ENCODE measurements at places on chromosomes 3 and 15.

GRCh38 chr3:176714034-176714433, 483.2 kb downstream of the TBL1XR1 start:
- no peak for DNase-seq

DNA sequence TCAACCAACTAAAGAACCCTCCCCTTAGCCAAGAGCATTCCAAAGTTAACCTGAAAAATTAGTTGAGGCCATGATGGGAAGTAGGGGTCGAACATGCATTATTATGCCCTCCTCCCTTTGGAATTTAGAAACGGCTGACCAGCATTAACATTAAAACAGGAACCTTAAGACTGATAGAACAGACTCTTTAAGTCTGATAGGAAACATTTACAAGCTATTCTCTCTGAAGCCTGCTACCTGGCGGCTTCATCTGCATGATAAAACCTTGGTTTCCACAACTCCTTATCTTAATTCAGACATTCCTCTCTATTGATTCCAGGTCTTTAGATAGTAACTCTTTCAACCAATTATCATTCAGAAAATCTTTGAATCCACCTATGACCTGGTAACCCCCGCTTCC, 331.0 kb downstream of the CGGBP1 start:
- no peak for DNase-seq

GRCh38 chr3:160784853-160785252, 28.8 kb downstream of the PPM1L start:
- DNase-seq = no peak

DNA sequence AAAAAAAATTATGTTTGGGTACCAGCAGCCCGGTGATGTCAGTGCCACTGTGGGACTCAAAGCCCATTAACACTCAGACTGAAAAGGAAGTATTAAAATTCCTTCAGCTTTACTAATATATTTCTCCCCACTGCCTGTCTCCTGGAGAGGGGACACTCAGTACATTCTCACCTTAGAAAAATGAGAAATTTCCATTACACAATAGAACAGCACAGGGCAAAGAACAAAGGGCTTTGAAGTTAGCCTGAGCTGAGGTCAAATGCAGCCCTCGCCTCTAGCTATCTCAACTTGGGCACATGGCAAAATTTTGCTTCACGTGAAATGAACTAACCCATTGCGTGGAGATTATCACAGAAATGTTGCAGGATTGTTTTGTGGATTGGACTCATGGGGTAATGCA, 80.8 kb downstream of the RARB start:
- DNase-seq = no peak

DNA sequence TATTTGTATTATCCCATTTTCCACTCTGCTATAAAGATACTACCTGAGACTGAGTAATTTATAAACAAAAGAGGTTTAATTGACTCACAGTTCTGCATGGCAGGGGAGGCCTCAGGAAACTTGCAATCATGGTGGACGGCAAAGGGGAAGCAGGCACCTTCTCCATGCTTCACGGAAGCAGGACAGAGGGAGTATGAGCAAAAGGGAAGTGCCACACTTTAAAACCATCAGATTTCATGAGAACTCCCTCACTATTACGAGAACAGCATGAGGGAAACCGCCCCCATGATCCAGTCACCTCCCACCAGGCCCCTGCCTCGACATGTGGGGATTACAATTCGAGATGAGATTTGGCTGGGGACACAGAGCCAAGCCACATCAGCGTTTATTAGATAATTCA, 172.8 kb downstream of the NR2F2 start:
- no peak for DNase-seq

DNA sequence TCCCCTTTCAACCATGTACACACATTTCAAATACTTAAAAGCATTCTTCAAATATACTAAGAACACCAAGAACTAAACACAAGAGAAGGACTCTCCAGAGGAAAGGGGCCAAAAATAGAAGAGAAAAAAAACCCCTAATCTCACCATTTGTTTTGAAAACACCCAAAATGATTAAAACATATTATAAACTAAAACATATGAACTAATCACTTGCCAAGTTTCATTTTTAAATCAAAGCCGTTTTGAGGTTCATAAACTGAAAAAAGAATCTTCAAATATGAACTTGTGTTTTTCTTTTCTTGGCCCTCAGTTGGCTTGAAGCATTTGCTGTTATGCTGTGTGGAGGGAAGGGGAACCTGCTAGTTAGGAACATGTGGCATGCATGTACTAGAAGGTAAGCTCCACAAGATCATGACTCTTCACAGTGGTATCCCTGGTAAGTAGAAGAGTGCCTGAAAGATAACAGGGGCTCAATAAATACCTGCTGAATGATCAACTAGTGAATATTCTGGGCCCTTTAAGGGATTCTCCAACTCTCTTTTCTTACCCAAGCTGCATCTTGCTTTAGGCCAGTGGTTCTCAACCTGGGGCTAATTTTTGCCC, 224.5 kb downstream of the TIGIT start:
- DNase-seq = no peak

GRCh38 chr3:195009616-195010015, 261.3 kb downstream of the XXYLT1 start:
- DNase-seq = no peak

DNA sequence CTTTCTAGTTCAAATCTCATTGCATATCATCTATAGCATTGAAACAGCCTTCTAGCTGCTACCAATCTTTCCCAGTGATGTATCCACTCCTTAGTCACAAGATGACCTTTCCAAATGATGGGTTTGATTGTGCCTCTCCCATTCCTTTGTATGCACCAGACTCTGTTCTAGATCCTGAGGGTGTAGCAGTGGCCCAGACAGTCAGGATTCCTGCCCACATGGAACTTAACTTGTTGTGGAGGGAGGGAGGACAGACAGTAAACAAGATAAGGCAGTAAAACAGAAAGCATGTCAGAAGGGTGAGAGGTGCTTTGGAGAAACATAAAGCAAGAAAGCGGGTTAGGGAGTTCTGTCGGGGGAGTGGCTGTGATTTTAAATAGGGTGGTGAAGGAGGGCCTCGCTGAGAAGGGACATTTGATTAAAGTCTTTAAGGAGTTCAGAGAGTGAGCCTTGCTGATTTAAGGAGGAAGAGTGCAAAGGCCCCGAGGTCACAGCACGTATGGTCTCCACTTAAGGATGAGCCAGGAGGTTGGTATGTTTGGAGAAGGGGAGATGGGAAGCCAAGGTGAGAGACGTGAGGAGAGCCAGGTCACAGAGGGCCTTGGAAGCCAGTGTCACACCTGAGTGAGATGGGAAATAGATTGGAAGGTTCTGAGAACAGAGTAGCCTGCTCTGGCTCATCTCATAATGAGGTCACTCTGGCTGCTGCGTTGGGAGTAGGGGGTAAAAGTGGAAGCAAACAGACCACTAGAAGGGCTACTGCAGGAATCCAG, 38.3 kb downstream of the FAM43A start:
- DNase-seq = no peak

GRCh38 chr3:10395671-10396070, 74.8 kb upstream of the SEC13 start:
- no peak for DNase-seq

DNA sequence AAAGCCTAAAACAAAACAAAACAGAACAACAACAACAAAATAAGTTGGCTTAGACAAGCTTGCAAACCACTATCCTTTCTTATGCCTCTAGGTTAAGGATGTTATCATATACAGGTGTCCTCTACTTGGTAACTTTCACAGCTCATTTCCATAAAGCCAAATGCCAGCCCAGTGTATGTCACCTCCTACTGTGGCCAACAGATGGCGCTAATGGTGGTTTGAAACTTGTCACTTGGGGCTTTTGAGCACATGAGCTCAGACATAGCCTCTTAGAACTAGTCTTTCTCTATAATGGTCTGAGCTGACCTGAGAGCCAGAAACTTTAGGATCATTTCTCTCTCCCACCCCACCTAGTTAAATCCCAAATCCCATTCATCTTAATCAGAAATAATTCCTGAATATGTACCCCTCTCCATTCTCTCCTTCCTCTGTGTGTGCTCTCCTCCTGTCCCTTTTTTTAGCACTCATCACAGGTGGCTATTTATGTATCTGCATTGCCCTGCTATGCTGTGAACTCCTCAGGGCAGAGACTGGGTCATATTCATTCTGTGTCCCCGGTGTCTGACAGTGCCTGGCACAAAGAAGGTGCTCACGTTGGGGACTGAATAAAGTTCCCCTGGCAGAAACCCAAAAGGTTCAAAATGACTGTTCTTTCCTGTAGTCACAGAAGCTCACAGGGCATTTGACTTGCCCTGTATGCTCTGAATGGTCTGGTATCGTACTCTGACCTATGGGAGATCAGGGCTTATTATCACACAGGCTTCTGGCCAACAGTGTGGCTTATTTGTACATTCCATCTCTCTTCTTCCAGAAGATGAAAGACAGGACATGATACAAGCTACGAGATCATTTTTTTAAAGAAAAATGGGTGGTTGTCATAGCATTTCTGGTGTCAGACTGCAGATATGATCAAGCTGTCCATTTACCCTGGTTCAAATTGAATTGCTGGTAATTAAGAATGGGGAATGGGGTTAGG, 319.3 kb upstream of the AZI2 start:
- DNase-seq = peak; percentile 71

- DNase-seq = no peak
Measured at GRCh38 chr15:72216079-72216478, 14.9 kb downstream of the PKM start.

DNA sequence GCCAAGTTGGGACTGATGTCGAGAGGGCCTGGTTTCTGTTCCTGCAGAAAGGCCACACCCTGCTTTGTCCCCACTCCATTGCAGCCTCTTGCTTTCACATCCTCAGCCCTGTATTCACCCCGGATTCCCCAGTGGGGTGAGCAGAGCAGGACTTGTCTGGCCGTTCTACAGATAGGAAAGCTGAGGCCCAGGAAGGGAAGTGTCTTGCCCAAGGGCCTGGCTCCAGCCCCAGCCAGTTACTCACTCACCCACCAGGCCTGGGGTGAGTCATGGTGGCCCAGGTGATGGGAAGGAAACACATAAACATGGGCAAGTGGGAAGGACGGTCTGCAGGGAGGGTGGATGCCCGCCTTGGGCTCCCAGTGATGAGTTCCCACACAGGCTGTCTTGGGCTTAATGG, 6.1 kb upstream of the DUSP7 start:
- no peak for DNase-seq

- DNase-seq = peak; percentile 21
Measured at GRCh38 chr3:56795829-56796185, 5.9 kb downstream of the ARHGEF3 start.

Measured in activated T-cell treated with anti-CD3 and anti-CD28 coated beads, Interleukin-2, amount 50 U/mL, for 48 hours (primary cell).